ENCODE measurements at places on chromosomes 6 and 20.

DNA sequence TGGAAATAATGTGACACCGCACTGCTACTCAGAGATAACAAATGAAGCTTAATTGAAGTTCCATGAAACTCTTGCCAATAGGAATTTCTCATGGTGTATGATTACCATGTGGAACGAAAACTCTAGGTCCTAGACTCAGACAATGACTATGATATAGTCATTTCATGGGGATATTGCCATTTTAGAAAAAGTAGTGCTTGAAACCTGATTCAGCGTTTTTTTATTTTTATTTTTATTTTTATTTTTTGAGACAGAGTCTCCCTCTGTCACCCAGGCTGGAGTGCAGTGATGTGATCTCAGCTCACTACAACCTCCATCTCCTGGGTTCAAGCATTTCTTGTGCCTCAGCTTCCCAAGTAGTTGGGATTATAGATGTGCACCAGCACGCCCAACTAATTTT lies 253.9 kb downstream of the FARS2 start:
- no peak for DNase-seq

GRCh38 chr6:251920-252319 lies 40.4 kb upstream of the DUSP22 start:
- DNase-seq = no peak

DNA sequence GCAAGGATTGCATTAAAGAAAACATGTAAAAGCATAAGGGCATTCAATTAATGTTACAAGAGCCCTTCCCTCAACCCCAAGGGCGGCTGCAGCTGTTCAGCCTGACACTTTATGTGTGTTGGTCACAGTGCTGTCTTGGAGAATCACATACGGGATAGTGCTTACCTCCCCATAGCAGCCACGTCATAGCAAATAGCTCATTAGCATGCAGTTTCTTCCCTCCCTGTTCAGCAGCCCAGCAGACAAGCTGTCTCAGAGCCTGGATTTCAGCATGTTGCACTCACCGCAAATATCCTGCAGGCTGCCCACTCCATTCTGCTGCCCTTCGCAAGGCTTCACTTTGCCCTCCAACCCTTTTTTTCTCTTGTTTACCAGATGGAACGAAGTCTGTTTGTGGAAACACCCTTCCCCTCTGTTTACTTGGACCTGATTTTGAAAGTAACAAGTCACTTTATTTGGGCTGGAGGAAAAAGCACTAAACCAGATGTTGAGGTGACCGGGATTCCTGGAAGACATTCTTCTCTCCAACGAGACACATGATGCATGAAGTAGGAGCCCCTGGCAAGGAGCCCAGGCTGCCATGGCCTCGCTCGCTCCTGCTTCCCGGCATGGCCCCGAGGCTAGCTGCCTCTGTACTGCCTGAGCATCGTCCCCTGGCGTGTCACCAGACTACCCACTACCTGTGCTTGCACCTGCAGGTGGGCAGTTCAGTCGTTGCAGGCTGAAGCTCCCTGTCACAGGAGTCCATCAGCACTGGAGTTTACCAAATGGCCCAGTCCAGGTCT lies 151.6 kb upstream of the GMDS start:
- DNase-seq = no peak

DNA sequence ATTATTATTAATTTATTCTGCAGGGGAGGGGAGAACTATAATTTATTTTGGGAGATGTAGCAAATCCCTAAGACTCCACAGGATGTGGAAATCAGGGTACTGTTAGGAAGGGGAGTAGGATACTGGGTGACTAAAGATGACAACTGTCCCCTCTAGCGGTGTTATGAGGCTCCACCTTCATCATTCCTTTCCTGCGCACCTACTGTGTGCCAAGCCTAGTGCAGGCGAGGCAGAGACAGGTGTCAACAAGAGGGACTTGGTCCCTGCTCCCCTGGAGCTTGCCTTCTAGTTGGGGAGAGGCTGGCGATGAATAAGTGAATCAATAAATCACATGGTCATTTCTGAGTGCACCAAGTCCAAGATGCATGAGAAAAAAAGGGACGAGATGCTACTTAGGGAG lies 65.5 kb downstream of the STK35 start:
- DNase-seq = no peak
